ENCODE measurements at places on chromosomes 5 and 9.
A peak's percentile ranks its signal among the peaks of the same experiment; 100 is the strongest.

- no peak for DNase-seq
Measured at GRCh38 chr5:115124741-115125140, 45.0 kb downstream of the TRIM36 start.

GRCh38 chr5:161676103-161676502, 9.4 kb upstream of the GABRA6 start:
- no peak for DNase-seq

GRCh38 chr5:168311061-168311566, 19.7 kb downstream of the WWC1 start:
- no peak for DNase-seq

GRCh38 chr9:130857864-130858738, 23.0 kb downstream of the ABL1 start:
- DNase-seq = no peak

DNA sequence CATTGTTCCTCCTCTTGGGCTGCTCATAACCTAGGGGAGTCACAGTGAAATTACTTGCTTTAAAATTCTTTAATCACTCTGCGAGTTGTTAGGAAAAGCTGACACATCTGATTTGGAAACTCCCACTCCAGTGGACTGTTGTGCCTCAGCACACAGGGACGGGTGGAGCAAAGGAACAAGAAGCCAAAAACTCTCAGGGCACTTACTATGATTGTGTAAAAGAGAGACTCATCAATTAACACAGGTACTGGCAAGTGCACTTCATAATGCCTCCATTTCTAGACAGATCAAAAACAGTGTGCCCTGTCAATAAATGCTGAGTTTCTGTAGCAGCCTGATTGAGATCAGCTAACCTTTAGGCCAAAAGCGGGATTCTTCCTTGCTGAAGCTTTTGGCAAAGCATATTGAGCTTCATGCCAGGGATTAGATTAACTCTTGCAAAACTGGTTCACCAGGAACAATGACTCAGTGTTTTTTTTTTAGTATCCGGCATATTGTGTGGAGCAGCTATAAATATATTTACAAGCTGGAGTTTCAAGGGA, 55.9 kb downstream of the TMC1 start:
- DNase-seq = no peak

DNA sequence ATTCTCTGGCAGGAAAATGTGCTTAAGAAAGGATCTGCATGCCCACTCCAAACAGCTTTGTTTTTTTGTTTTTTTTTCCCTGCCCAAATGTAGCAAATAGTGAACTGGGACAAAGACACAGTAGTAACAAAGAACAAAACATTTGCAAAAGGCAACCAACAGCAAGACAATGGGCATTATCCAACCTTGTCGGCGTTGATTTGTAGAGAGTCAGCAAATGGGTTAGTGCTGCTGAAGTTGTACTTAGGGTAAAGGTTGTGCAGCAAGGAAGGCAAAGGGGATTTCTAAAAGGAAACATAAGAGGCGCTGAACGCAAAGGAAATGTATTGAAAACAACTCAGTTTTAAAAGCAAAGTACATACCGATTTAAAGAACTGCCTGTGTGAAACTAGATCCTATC, 136.2 kb downstream of the MPDZ start:
- no peak for DNase-seq

- no peak for DNase-seq
Measured at GRCh38 chr5:150609843-150610584, 30.4 kb upstream of the SYNPO start.

DNA sequence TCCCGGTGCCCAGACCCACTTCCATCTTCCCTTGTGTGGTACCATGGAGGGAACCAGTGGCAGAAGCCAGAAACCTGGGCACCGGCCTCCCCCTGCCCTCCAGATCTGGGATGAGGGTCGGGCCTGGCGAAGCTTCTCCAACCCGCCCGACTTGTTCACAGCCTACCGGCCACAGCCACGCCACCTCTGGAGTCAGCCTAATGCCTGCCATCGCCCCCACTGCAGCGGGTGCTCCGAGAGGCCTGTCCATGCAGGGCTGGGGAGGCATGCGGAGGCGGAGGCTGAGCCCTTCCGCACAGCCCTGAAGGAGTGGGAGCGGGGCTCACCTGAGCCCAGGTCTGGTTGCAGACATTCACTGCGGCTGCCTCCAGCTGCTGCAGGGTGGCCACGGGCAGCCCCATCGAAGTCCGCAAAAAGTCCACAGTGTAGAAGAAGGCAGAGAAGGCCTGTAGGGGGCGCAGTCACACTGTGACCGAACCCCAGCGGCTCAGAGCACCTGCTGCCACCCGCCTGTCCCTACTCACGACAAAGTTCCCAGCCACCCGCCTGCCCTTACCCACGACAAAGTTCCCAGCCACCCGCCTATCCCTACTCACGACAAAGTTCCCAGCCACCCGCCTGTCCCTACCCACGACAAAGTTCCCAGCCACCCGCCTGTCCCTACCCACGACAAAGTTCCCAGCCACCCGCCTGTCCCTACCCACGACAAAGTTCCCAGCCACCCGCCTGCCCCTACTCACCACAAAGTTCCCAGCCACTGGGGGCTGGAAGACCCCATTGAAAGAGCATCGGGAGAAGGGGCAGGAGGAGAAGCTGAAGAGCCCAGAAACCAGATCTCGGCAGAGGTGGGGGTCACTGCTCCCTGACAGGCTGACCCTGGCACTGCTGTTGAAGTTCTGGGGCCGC, 3.8 kb upstream of the NPDC1 start:
- DNase-seq = peak; percentile 43

DNA sequence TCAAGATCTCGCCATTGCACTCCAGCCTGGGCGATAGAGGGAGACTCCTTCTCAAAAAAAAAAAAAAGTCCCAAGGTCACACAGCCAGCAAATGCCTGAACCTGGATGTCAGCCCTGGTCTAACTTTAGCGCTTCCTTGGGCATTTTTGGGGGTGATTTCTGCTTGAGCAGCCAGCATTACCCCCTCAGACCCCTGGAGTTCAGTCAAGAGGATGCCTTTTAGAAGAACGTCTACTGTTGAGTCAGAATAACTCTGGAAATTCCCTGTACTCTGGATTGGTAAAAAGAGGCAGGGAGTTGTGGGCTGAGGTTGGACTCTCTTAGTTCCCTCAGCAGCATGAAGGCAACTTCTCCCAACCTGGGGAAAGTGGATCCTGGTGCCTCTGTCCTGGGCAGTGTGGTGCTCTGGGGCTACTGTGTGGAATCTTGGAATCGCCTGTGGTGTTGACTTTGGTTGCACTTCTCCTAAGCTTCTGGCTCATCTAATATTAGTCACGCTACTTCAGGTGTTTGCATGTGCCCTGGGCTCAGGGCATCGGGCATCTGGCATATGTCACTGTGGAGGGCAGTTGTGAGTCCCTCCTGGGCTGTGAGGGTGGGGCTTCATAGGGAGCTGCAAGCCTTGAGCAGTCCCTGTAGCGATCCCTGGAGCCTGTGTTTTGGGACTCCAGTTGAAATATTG, 32.2 kb downstream of the STXBP1 start:
- DNase-seq = no peak

DNA sequence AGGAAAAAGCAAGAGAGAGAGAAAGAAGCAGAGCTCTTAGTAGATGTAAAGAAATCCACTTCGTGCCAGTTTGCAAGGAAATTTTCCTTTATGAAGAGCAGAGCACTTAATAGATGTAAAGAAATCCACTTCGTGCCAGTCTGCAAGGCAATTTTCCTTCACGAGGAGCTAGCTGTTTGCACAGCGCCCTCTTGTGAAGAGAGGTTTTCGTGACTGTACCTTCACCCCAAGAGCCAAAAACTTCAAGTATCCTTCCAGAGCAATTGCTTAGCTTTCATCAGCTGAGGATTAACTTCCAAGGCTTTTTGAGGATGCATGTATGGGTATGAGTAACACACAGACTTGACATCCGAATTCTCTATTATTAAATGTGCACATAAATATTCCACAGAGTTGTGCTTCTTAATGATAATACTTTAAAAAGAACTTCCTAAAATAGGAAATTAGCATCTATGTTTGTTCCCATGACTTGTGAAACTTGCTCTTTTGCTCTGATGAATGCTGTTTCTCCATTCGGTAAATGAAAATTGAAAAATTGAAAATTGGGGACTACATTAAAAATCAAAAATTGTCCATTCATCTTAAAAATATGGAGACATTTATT, 525.6 kb downstream of the PDE4D start:
- peak; percentile 21 for DNase-seq

GRCh38 chr5:113118298-113118697, 141.7 kb downstream of the DCP2 start:
- no peak for DNase-seq

DNA sequence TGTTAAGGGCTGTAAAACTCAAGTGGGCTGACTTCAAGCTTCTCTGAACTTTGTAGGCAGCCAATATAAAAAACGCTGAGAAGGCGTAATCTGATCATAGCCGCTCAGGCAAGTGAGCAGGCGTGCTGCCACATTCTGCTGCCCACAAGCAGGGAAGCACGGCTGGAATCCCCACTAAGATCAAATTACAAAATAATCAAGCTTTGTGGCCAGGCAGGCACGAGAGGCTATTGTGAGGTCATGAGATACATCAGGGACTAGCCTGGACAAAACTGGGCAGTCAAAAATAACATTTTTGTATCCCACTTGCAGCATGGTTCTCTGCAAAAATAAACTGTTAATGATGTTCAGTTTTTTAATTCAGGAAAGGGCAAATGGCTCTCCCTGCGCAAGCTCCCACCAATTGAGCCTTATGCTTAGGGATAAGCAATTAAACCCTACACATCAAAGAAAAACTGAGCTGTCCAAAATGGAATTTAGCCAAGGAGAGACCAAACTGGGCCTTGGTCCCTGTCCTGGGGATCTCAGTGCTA, 64.0 kb downstream of the POU5F2 start:
- DNase-seq = no peak

DNA sequence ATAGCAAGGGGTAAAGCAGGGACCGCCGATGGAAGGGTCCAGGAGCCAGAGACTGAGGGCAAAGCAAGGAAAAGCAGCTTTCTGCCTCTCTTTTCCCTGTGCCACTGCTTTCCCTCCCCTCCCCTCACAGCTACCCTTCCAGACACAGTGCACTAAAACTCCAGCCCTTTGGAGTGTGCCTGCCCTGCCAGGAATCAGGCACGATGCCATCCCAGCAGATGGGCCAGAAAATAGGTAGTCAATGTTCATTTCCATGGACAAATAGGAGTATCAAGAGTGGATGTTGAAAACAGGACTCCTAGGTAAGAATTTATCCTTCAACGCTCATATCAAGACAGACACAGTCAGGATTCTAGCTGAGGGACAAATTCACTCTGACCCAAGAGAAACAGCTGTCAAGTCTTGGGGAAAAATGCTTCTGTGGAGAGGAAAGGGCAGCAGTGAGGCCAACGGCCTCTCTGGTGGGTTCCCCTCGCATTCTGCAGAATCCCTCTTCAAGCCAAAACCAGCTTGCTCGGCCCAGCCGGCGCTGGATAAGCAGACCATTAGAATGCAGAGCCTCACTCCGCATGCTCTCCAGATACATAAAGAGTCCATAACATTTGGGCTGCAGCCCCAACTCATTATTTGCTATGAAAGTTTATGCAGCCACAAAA, 138.0 kb downstream of the CAAP1 start:
- DNase-seq = no peak

DNA sequence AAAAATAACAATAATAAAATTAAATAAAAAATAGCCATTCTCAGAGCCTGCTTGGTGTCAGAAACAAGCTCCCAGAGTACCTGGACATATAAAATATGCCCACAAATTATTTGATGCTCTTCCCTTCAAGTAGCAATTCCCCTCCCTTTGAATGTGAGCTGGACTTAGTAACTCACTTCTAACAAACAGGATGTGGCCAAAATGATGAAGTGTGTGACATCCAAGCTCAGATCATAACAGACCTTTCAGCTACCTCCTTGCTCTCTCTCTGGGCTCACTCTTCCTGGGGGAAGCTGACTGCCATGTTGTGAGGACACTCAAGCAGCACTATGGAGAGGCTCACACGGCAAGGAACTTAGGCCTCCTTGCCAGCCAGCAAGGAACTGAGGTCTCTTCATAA, 69.0 kb downstream of the SPRY4 start:
- DNase-seq = no peak

- no peak for DNase-seq
Measured at GRCh38 chr5:173751266-173751600, 134.8 kb upstream of the BOD1 start.

DNA sequence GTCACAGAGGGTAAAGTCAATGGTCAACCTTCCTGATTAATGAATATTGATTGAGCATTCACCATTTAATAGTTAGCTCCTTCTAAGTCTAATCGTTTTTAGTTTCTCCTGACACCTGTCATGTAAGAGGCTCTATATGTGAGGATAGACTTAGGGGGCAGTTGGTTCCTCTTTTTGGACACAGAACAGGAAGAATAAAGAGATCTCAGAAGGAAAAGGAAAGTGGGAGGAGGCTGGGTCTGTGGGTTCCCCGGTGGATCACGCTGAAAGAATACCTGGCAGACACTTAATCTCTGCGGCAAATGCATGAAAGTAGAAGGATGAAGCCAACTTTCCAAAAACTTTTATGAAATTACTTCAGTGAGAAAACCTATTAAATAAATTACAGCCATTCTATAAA, 98.4 kb downstream of the PDE4D start:
- no peak for DNase-seq
